ENCODE measurements at places on chromosomes 2 and 18.

DNA sequence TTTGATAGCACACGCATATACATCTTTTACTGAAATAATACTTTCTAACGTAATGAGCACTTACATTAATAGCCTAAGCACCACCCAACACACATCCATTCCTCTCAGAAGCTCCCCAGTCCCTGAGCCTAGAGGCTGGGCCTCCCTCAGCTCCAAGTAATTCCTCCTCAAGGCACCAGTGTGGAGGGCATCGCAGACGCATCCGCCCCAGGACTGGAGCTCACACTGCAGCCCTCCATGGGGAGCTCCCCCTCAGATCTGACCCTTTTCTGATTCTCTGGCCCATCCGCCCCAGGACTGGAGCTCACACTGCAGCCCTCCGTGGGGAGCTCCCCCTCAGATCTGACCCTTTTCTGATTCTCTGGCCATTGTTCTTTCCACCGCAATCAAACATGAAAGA, 60.4 kb upstream of the SNTG2 start:
- no peak for DNase-seq

GRCh38 chr18:63307551-63308200, 11.9 kb downstream of the BCL2 start:
- DNase-seq = no peak

DNA sequence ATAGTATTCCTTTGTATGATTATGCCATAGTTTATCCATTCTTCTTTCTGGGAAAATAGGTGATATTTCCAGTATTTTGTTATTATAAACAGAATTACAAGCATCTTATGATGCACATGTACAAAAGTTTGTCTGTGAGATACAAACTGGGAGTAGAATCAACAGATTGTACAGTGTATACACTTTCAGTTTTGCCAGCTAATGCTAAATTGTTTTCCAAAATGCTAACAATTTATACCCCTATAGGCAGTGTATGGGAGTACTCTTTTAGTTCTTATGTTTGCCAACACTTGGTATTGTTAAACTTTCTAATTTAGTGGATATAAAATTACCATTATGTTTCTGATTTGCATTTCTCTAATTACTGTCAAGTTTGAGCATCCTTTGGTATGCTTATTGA, 31.0 kb upstream of the TNFRSF11A start:
- no peak for DNase-seq

DNA sequence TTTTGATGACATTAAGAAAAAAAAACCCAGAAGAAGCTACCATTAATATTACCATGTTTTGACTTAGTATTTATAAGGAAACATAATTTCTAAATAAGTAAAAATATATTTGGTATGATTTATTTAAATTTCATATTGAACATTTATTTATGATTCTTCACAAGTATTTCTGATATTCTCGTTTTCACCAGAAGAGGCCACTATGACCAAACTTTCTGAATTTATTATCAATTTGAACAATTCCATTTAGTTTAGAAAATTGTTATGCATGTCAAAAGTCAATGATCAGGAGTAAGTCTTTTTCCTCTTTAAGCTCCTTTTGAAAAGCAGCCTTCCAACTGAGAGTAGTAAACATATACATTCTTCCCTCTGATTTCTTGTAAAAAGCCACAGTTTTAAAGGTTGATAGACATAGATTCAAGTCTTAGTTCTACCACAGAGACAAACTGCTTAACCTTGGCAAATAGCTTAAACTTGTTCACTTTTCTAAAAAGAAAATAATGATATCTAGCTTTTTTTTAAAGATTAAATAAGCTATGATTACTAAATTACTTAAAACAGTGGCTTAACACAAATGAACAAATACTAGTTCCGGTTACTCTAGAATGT, 329.9 kb downstream of the TRIB2 start:
- no peak for DNase-seq

DNA sequence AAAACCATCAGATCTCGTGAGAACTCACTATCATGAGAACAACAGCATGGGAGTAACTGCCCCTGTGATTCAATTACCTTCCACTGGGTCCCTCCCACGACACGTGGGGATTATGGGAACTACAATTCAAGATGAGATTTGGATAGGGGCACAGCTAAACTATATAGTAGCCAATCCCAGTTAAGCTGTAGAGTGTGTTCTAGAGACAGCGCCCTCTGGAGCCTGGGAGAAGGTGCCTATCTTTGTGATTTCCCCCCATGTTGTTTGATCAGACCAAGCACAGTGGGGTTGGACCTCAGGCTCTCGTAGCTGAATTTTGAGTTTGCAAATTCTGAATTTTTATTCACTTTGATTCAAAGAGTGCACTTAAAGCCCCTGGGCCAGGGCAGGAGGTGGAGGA, 108.2 kb upstream of the TWIST2 start:
- no peak for DNase-seq

GRCh38 chr2:149388120-149388816, 57.9 kb downstream of the LYPD6 start:
- DNase-seq = no peak

DNA sequence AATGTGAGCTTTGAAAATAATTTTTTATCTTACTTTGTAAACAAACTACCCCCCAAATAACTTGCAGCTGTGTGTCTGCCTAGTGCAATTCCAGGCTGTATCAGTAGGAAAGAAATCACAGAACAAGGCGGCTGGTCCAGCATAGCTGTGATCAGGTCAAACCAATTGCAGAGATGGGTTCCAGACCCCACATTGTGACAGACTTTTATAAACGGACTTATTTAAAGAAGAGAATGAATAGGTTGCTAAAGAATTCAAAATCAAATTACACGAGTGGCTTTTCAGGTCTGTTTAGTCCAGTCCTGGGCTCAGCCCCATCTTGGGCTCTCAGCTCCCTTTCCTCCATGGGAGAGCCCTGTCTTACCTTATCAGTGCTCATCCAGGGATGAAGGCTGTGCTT, 11.1 kb downstream of the BMP10 start:
- DNase-seq = no peak

All from activated T-cell treated with anti-CD3 and anti-CD28 coated beads for 4 hours (primary cell).